ENCODE measurements at places on chromosomes 1 and 21.
A peak's percentile ranks its signal among the peaks of the same experiment; 100 is the strongest.

DNA sequence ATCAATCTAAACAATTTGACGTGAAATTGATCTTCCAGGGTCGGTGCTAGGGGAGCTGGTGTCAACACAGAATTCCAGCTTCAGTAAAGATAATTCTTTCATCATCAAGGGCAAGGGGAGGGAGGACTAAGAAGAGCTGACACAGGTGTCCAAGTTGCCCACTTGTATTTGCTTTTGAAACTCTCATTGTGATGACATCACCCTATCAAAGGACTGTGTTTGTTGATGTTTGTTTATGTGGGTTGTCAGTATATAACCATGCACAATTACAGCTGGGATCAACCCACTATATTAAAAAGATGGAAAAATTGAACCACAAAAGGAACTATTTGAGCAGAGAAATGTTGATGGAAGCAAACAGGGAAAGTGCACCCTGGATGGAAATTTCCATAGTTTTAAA lies 48.8 kb downstream of the ZC3H11B start:
- no peak for DNase-seq

DNA sequence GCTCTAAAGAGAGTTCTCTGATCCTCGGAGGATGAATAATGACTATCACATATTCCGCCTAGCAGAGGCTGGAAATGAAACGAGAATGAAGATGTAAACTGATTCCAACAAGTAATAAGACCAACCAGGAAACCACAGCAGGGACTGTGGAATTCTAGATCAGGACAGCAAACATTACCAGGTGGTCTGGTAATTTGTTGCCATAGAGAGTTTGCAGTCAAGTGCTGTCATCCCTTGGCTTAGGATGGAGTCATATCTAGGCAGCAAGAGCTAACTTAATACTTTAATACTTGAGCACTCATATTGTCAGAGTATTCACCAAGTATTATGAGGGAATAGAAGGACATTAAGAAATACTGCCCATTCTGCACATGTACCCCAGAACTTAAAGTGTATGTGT lies 45.1 kb upstream of the MUTYH start:
- DNase-seq = peak; percentile 12

DNA sequence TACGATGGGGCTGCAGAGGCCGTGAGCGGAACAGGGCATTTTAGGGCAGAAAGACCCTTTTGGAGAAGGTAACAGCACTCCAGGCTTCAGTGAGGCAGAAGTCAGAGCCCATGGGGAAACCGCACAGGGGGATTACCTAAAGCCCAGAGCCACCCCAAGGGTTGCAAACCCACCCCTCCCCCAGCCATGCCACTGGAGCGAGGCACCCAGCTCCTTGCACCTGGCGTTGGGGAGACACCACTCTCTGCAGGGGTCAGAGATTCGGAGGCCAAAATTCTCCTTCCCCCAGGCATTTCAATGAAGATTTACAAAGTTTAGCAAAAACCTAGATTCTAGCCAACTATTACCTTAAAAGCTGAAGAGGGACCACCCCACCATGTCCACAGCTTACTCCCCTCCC lies 38.4 kb upstream of the CCDC27 start:
- DNase-seq = no peak

DNA sequence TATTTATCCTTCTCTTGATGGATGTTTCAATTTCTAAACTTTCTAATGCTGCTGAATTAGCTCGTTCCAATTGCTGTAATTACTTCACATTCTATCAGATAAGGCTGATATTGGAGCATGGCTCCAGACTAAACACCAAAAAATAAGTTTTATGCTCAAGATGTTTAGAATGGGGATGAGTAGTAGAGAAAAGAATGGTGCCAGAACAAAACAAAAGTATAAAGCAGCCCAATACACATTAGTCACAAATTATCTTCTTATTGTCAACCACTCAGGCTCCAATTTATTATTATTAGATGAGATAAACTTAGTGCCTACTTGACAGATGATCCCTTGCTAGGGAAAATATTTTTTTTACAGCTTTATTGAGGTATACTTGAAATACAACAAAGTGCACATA lies 21.8 kb downstream of the ATPAF1 start:
- no peak for DNase-seq

DNA sequence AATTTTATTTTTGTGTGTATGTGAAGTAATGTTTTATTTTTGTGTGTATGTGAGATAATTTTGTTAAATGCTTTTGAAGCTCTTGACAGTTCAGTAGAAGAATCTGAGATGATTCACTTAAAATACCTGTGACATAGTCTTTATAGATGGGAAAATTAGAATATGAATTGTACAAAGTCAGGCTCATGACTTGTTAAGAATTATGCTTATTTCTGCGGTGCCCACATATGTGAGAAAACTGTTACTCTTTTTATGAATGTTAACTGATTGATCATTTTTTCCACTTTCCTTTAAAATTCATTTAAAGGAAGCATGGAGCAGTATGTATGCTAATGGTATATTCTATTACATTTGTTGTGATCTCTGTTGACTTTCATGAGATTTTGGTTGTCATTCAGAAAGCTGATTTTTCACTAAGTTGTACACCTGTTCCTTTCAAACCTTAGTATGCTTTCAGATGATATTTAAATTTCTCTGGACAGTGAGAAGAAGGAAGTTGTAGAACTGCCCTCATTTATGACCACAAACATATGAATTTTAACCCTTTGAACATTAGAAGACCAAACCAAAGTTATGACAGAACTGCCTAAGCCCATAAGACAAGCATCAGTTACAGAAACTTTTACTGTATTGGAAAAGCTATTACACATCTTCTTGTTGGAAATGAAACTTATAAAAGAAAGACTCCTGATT lies 110.1 kb downstream of the POU2F1 start:
- DNase-seq = no peak

DNA sequence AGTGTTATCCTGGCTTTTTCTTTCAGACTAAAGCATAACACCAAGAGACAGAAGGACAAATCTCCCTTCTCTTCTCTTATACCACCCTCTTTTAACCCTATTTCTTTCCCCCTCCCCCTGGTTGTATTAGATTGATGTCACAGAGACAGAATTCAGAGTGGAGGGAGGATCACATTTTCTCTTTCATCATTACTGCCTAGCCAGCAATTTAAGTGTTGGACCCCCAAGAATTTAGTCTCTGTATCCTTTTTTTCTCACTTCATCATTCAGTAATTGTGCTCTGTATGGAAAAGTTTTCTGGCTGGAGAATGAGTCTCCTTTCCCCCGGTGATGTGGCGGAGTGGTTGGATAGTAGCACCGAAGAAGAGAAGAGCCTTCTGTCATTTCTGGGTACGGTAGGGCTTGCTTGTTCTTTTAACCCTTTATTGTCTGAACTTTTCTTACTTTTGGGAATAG lies 124.8 kb downstream of the CLEC20A start:
- DNase-seq = peak; percentile 13

- DNase-seq = no peak
Observed at GRCh38 chr21:44603109-44603875, 2.9 kb downstream of the KRTAP10-7 start.

DNA sequence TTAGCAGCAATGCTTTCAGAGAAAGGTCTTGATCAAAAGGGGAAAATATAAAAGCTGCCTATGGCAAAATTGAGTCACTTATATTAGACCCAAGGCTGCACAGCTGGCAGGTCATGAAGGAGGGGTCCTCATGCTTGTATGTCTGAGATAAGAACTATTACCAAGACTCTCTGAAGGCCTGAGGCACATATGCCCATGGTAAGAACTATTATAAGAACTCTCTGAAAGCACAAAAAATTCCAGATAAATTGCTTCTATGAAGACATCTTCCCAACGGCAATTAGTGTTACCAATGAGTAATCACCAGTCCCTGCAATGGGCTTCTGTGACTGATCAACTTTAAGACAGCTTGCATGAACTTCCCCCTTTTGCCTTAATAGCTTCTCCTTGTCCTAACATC lies 42.8 kb upstream of the LRIF1 start:
- DNase-seq = no peak

DNA sequence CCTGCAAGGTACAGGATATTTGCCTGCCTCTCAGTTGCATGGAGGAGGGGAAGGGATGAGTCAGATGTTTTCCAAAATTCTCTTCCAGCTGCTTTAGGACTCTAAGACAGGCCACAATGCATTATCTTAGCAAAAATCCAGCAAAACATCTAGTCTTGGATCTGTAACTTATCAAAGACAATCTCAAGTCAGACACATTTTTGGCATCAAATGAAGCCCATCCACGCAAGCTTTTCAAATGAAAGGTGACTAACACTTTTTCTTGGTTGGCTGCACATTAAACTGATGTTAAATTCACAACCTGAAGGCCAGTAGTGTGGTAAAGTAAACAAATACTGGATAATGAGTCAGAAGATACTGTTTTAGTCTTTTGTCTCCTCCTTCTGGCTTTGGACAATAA lies 21.3 kb downstream of the FAM78B start:
- DNase-seq = peak; percentile 23

DNA sequence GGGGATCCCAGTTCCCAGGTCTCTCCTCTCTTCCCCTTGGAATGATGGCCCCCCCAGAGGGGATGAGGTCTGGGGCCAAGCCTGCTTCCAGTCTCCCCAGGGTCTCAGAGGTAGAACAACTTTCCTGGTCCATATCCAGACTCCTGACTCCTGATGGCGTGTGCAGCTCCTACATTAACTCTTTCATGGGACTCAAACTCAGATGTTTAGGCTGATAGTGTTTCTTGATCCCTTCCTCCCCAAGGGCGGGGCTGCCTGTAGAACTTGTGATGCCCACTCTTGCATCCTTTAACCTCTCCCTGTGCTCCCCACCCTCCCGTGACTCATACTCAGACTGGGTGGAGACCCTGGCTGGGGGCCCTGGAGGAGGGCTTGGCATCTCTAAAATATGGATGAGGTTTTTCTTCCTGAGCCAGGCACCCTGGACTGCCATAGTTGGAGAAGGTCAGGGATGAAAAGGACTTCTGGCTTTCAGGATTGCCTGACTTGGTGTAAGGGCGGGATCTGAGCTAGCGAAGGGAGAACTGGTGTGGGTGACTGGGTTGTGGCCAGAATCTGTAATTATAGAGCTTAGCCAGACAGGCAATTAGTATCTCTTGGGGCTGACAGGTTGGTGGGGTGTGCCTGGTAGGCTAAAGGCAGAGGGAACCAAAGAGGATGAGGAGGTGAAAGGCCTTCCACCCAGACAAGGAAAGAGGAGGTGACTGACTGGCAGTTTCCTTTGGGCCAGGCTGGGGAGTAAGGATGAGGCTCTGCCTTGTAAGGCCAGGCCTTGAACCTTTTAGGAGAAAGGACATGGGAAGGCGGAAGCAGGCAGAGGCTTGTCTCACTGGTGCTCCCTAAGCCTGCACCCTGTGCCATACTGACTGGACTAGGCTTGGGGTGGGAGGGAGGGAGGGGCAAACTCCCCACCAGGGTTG lies 1.5 kb downstream of the ATP8B2 start:
- DNase-seq = peak; percentile 55

GRCh38 chr1:11078631-11079030 lies 18.8 kb upstream of the SRM start:
- DNase-seq = no peak

GRCh38 chr1:110508028-110508940 lies 10.7 kb downstream of the KCNA10 start:
- no peak for DNase-seq

DNA sequence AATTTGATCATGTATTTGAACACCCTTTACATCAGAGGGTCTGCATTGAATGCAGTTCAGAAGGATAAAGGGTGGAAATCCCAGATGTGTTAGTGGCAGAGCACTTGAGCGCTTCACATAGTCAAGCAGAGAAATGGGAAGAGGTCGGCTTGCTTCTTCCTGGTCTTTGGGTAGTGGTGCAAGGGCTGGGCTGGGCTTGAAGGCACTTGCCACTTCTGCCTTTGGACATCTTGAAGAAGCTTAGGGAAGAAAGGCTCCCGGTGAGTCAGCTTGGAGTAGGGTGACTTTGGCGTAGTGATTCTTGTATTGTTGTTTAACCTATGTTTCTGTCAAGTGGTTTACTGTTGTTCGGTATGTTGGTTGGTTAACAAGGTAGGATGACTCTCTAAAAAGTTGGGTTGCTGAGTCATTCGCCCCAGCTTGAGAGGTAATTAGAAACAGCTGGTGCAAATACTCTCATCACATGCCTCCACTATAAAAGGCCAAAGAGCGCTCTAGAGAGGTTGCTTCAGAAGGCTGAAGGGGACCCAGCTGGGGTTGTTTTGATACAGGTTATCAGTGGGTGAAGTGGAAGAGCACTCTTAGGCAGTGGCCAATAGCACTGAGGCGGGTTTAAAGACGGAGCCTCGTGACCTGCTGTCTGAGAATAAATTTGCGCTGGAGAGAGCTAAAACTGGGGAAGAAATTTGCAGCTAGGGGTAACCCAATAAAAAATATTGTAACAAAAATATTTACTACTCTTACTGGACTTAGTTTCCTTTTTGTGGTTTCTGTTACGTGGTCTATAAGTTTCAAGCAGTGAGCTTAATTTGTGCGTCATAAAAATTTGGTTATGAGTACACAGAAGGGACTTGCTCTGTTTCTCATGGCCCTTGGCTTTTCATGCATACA lies 1.4 kb downstream of the BACH1 start:
- DNase-seq = peak; percentile 95

- no peak for DNase-seq
Observed at GRCh38 chr1:159799446-159799985, 2.6 kb upstream of the FCRL6 start.

- no peak for DNase-seq
Observed at GRCh38 chr1:159873530-159874143, 11.2 kb upstream of the VSIG8 start.

DNA sequence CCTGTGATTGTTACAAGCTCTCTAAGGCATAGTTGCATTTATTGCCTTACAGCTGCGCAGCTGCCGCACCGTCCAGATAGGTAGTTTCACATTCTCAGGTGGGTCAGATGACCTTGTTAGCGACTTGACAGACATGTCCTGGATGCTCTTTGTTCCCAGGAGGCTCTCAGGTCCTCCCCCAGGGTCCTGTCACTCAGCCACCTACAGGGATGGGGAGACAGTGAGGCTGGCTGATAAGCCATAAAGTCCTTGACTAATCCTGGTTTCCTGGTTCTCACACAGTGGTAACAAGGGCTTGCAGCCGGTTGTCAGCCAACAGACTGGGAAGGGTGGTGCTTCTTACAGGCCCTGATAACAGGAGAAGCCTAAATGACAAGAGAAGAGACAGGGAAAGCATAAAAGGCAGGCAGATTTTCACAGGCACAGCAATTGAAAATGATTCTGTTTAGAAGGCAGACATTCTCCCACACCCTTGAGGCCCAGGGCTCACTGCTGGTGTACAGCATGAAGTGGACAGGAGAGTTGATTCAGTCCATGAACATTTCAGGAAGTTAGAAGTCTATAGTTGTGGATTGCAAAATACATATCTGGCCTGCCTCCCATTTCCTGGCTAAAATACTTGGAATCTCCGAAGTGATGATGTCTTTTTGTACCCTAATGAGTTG lies 2.9 kb downstream of the ARF1 start:
- DNase-seq = peak; percentile 29

DNA sequence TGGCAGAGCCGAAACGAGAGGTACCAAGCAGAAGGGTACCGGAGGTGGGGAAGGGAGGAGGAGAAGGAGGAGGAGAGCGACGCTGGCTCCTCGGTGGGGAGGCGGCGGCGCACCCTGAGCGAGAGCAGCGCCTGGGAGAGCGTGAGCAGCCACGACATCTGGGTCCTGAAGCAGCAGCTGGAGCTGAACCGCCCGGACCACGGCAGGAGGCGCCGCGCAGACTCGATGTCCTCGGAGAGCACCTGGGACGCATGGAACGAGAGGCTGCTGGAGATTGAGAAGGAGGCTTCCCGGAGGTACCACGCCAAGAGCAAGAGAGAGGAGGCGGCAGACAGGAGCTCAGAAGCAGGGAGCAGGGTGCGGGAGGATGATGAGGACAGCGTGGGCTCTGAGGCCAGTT lies 32.4 kb downstream of the STYXL2 start:
- DNase-seq = no peak

Data from astrocyte of the spinal cord (primary cell).